Lung microvascular endothelial cell (primary cell): ENCODE measurements at places on chromosomes 16 and 17. TPM values are rescaled to one million over a fixed set of nuclear protein-coding genes. Genes with fewer than 3 reads are reported as not detected.

The HOXB8 gene
- 0.22 TPM in 1 of 2 replicates, not detected in the other for total RNA-seq

The KRTAP9-4 gene
- not detected in 2 replicates for total RNA-seq

The GP1BA gene
- total RNA-seq: not detected in 2 replicates

The CSH2 gene
- not detected in 2 replicates for total RNA-seq

The CCL17 gene
- total RNA-seq: not detected in 2 replicates

The SYT17 gene
- total RNA-seq: 1.7 and 4.4 TPM in 2 replicates

The HBM gene
- total RNA-seq: not detected in 2 replicates

The PRSS36 gene
- 0.22 and 0.99 TPM in 2 replicates for total RNA-seq

The HSD17B2 gene
- 155 and 398 TPM in 2 replicates for total RNA-seq

The CMC2 gene
- total RNA-seq: 32.0 and 47.8 TPM in 2 replicates

The ZFHX3 gene
- 3.7 and 7.9 TPM in 2 replicates for total RNA-seq

The ZG16 gene
- total RNA-seq: not detected in 2 replicates

The KRT15 gene
- 0.20 and 1.5 TPM in 2 replicates for total RNA-seq

The KRT17 gene
- total RNA-seq: 0.22 TPM in 1 of 2 replicates, not detected in the other

The RAPGEFL1 gene
- total RNA-seq: 0.79 and 0.87 TPM in 2 replicates

The MYCBPAP gene
- under 0.01 and 0.20 TPM in 2 replicates for total RNA-seq

The ASGR2 gene
- total RNA-seq: not detected in 2 replicates

The TEKT5 gene
- total RNA-seq: not detected in 2 replicates

The MON1B gene
- 6.3 and 8.1 TPM in 2 replicates for total RNA-seq

The SNX20 gene
- total RNA-seq: under 0.01 and 0.20 TPM in 2 replicates

The PRSS8 gene
- total RNA-seq: not detected in 2 replicates

The MMP15 gene
- 5.2 and 5.8 TPM in 2 replicates for total RNA-seq

The CHST4 gene
- not detected in 2 replicates for total RNA-seq

The ANKFY1 gene
- total RNA-seq: 19.0 and 22.4 TPM in 2 replicates

The ASB16 gene
- not detected in 2 replicates for total RNA-seq

The SLFN14 gene
- not detected in 2 replicates for total RNA-seq

The CACNG5 gene
- total RNA-seq: not detected in 2 replicates

The CCL14 gene
- 3.9 and 4.6 TPM in 2 replicates for total RNA-seq

The TBC1D3I gene
- total RNA-seq: under 0.01 and 0.22 TPM in 2 replicates

The CAPNS2 gene
- 0.20 and 0.44 TPM in 2 replicates for total RNA-seq

The ARL5C gene
- total RNA-seq: not detected in 2 replicates

The HOXB2 gene
- total RNA-seq: 0.20 and 0.22 TPM in 2 replicates

The KCNJ2 gene
- 0.79 and 3.5 TPM in 2 replicates for total RNA-seq

The TMC8 gene
- total RNA-seq: 0.20 and 0.22 TPM in 2 replicates

The WSCD1 gene
- 5.2 and 11.6 TPM in 2 replicates for total RNA-seq

The PKMYT1 gene
- total RNA-seq: 0.99 and 2.0 TPM in 2 replicates

The PRMT7 gene
- total RNA-seq: 20.9 and 22.0 TPM in 2 replicates

The PLA2G10 gene
- total RNA-seq: not detected in 2 replicates

The CDH16 gene
- not detected in 2 replicates for total RNA-seq

The DBNDD1 gene
- total RNA-seq: 8.3 and 11.5 TPM in 2 replicates

The PRAC1 gene
- not detected in 2 replicates for total RNA-seq
